CD4-positive, alpha-beta T cell treated with Interleukin-4 for 1 hour (primary cell): ENCODE measurements at places on chromosomes 11 and 22.
A peak's percentile ranks its signal among the peaks of the same experiment; 100 is the strongest.

DNA sequence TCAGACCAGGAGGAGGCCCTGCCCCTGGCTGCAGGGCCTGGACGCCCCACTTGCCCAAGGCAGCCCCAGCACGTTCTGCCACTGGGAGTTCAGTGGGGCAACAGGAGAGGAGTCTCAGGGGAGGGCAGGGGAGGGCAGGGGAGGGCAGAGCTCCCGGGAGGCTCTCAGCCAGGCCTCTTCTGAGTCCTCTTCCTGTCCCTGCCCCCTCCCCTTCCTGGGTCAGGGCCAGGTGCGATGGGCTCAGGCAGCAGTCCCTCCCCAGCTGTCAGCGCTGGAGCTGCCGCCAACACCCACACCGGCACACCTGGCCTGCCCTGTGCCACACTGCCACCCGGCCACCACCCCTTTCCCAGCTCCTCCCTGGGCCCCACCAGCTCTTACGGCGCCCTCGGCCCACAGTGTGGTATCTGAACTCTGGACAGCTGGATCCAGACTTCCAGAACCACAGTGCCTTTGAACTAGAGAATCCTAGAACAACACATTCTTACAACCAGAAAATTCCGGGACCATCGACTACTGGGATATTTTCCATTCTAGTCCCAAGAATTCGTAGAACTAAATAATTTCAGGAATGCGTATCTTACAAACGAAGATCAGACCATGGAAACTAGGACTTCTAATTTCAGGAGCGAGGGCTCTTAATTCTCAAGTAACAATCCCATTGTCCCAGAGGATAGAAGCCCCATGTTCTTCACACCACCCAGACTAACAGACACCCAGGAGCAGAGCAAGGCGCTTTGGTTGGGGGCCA lies 21.8 kb downstream of the RPL3 start:
- no peak for DNase-seq

- DNase-seq: no peak
These were observed 319.0 kb downstream of the DDX10 start for GRCh38 chr11:108983636-108984420.

- no peak for DNase-seq
These were observed 485.7 kb upstream of the ANO5 start for GRCh38 chr11:21707116-21707739.

GRCh38 chr22:24421428-24421931 lies 5.9 kb upstream of the ADORA2A start:
- DNase-seq: peak; percentile 41

- no peak for DNase-seq
These were observed 3.8 kb upstream of the RFPL3 start for GRCh38 chr22:32353840-32354239.

DNA sequence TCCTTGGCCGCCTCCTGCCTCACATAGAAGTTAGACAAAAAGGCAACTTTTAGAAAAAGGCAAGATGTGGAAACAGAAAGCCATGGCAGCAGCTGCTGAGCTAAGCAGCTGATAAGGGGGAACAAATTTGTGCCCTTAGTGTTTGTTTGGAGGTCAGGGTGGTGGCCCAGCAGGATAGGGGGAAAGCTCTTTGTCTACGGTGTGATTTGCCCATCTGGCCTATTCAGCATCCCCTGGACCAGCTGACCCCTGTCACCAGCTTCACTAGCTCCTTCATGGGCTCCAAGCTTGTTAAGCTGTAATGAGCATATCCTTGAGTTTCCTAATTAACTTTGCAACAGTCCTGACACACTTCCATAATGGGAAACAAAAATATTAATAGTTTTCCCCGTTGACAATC lies 5.9 kb upstream of the ME3 start:
- no peak for DNase-seq

DNA sequence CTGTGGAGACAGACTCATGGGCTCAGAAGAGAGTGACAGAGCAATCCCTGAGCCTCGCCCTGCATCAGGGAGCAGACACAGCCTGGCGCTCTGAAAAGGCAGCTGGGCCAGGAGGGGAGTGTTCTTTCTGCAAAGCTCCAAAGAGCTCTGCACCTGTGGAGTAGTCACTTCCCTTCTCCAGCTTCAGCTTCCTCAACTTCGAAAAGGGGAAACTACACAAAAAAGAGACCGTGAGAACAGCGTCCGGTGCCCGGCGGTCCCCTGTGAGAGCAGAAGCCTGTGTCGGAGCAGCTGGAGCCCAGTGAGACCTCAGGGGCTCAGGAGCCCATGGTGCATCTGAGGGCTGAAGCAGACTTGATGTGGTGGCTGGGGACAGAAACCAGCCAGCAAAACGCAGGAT lies 35.1 kb downstream of the TP53I11 start:
- DNase-seq: peak; percentile 36

- DNase-seq: no peak
These were observed 11.0 kb downstream of the CTNND1 start for GRCh38 chr11:57772562-57772961.
